Activated T-helper 2 cell treated with anti-CD3 and anti-CD28 coated beads, Interferon-gamma antibody, Interleukin-2, Interleukin-4, amounts not matched to agents 10 μg/mL and 5 μg/mL and 100 μg/mL, durations not matched to agents 14 hours and 24 hours and 36 hours (primary cell): ENCODE measurements at places on chromosomes 3 and 15. TPM values are rescaled to one million over a fixed set of nuclear protein-coding genes. Genes with fewer than 3 reads are reported as not detected.

Gene CPOX
- total RNA-seq: 48.4 and 50.4 TPM in 2 replicates

Gene ICE2
- 48.0 and 50.4 TPM in 2 replicates for total RNA-seq

Gene ATP8B4
- total RNA-seq: 69.7 and 75.3 TPM in 2 replicates

Gene PPARG
- total RNA-seq: 40.1 and 43.6 TPM in 2 replicates

Gene TIGIT
- 6.3 and 6.7 TPM in 2 replicates for total RNA-seq

Gene B3GNT5
- 41.0 and 41.7 TPM in 2 replicates for total RNA-seq

Gene SLC28A2
- not detected in 2 replicates for total RNA-seq

Gene NRG4
- not detected in 2 replicates for total RNA-seq

Gene WDR93
- not detected in 2 replicates for total RNA-seq

Gene LRRC2
- total RNA-seq: 0.09 TPM in 1 of 2 replicates, not detected in the other

- peak; percentile 9 for DNase-seq
These were observed 8.3 kb upstream of the EPHA3 start for GRCh38 chr3:89098964-89099585.

DNA sequence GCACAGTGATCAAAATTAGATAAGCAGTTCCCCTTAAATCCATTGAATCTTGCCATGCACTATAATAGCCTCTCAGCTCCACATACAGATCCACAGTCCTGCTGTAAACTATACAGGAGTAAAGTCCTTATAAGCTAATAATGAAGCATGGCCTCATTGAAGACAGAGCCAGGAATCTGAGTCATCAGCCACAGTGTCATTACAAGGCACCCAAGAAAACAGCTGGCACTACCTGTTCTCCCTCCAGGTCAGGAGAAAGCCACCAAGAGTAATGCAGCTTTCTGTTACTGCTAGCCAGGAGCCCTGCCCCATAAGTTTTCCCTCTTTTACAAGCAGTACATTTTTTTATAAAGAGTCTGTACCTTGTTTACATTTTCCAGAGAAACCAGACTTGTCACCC is 27.3 kb downstream of the WDR49 start:
- no peak for DNase-seq

- no peak for DNase-seq
These were observed 30.2 kb upstream of the LCTL start for GRCh38 chr15:66595931-66596545.

- no peak for DNase-seq
These were observed 17.5 kb upstream of the GASK1A start for GRCh38 chr3:42961633-42962032.

- no peak for DNase-seq
These were observed 7.9 kb downstream of the ACP3 start for GRCh38 chr3:132325103-132325606.

GRCh38 chr15:48806151-48806550 is 4.7 kb downstream of the CEP152 start:
- DNase-seq: no peak

DNA sequence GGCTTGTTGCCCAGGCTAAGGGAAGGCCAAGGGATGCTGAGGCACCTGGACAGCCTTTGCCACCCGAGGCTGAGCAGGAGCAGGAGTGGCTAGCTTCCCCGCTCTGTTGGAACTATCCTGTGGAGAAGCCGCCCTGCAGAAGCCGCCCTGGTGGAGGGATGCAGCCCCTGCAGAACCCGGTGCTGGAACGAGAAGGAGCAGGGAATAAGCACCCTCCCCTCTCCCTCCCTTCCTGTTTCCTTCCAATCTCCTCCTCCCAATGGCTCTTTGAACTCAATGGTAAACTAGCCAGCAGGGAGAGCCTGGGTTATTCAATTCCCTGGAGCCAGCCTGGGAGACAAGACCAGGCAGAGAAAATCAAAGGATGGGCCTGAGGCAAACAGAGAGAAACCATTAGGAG is 11.8 kb upstream of the HRG start:
- no peak for DNase-seq

DNA sequence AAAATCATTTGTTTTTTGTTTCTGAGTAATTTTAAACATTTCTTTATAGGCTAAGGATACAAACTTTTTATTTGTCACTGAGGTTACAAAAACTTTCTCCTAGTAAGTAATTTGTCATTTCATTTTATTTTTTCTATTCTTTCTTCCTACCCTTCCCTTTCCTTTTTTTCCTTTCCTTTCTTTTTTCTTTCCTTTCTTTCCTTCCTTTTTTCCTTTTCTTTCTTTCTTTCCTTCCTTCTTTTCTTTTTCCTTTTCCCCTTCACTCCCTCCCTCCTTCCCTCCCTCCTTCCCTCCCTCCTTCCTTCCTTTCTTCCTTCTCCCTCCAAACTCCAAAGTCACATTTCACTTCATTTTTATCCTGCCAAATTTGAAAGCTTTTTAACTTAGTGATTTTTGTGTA is 115.1 kb upstream of the FAN1 start:
- DNase-seq: no peak

DNA sequence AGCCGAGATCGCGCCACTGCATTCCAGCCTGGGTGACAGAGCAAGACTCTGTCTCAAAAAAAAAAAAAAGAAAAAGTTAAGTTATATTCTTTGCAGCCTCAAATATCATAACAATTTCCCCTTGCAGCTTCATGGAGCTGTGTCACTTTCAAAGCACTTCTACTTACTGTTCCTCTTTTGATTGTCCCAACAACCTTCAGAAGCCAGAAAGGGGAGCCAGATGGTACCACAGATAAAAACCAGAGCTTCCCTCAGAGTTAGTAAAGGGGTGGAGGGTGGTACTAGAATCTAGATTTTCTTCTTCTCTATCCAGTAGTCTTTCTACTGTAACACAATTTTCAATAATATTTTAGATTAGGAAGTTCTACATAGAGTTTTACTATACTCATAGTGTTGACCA is 188.8 kb downstream of the TAFA4 start:
- DNase-seq: no peak

- DNase-seq: no peak
These were observed 175.0 kb downstream of the FAM43A start for GRCh38 chr3:194860725-194861124.

DNA sequence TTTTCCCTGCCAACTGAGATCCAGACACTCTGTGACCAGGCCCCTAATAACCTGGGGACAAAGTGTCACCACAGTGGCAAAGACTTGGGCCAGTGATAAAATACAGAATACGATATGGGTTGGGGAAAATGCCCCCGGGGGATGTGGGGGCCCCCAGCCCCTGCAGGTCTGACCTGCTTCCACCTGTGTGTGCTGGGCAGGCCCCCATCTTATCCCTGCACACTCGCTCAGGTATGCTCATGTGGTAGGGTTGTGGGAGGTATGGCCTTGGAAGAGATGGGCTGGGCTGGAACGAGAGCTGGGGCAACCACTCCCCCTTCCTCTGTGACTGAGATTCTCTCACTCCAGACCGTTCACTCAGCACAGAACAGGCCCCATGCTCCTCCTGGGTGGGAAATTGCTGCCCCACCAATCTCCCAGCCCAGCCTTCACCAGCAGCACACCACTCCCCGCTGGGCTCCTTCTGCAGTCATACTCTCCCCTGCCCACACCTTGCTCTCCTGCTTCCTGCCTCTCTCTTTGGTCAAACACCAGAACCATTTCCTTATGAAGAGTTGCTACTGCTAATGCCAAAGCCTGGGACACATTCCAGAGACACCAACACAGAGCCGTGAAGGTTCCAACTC is 9.6 kb upstream of the CPEB1 start:
- DNase-seq: no peak

GRCh38 chr3:195612075-195612800 is 28.5 kb upstream of the APOD start:
- DNase-seq: no peak

DNA sequence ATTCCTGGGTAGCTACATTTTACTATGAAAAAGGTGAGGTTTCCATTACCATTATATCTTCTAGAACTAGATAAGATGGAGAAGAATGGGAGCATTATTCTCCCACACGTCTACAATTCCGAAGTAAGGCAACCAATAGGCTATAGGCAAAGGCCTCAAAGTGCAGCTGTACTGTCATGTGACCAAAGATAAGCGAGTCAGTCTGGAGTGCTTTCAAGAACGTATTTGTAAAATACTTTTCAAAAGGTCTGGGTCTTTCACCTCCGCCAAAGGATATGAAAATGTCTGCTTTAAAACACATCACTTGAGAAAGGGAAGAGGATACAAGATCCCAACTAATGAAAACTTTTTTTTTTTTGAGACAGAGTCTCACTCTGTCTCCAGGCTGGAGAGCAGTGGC is 9.9 kb downstream of the CCPG1 start:
- DNase-seq: no peak

DNA sequence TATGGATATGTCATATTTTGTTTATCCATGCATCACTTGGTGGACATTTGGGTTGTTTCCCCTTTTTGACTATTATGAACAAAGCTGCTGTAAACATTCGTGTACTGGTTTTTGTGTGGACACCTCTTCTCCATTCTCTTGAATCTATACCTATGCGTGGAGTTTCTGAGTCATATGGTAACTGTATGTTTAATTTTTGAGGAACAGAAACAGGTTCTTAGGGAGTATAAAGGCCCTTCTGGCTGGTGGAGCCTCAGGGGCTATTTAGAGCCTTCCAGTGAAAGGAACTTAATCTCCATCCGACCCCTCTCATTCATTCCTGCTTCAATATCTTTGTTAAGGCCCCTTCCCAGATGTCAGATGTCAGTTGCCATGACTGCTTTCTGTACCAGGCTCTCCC is 14.1 kb upstream of the CTXND1 start:
- no peak for DNase-seq

- no peak for DNase-seq
These were observed 8.4 kb downstream of the CSK start for GRCh38 chr15:74790080-74790916.

DNA sequence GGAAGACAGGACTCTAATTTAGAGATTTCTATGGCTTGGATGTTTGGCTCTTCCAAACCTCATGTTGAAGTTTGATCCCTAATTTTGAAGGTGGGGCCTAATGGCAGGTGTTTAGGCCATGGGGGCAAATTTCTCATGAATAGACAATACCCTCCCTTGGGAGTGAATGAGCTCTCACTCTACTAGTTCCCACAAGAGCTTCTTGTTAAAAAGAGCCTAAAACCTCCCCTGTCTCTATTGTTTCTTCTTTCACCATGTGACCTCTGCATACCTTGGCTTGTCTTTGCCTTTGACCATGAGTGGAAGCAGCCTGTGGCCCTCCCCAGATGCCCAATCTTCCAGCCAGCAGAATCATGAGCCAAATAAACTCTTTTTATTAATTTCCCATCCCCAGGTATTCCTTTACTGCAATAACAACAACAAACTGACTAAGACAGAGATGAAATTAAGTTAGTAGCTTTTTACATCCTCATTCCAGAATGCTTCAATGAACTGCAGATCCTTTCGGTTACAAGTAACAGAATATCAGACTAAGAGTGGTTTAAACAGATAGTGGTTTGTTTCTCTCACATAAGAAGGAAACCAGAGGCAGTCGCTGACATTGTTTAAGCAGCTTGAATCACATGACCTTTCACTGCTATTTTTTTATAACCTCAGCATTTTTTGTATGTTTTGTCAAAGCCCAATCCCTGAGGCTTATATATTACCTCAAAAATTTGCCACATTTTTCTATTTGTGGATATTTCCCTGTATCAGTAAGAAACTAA is 1013.3 kb upstream of the SEMA6D start:
- no peak for DNase-seq

DNA sequence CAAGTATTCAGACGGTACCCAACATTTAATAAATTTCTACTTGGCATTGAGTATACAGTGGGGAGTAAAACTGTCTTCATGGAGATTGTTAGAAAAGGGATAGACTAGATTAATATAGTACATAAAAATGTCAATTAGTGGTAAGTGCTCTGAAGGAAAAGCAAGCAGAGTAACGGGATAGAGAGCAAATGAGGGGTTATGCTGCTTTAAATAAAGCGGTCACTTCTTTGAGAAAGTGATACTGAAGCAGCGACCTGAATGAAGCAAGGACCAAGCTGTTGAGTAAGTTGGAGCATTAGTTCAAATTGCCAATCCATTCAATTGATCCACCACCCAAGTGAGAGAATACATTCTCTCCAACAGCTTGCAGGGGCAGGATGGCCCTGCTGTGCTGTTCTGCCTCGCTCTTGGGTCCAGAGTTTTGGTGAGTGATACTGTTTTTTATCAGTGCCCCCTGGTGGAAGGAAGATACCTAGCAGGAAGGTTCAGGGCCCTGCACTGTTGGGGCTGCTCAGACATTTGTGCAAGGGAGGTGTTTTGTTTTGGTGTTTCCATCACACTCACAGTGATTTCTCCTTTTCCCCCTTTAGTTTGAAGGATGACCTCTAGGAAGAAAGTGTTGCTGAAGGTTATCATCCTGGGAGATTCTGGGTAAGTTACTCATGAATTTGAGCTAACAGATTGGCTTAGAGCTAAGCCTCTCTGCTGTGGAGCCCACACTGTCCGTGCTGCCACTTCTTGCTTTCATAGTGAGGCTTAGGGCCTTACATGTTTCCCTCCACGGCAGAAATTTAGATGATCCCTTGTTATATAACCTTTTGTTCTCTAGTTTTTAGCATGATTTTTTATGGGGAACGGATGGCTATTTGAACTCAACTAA is 69.0 kb downstream of the RAB7A start:
- DNase-seq: peak; percentile 61

- DNase-seq: no peak
These were observed 103.0 kb downstream of the FBLN2 start for GRCh38 chr3:13651775-13652428.

- no peak for DNase-seq
These were observed 337.1 kb downstream of the IL20RB start for GRCh38 chr3:137294839-137295238.

GRCh38 chr3:154013736-154014135 is 107.5 kb upstream of the ARHGEF26 start:
- no peak for DNase-seq
